BJ (cell line): ENCODE measurements at places on chromosomes 4 and X.

GRCh38 chrX:153443476-153444332 is 2.2 kb downstream of the TREX2 start:
- no peak for DNase-seq

GRCh38 chr4:76585897-76586360 is 150.9 kb downstream of the SHROOM3 start:
- DNase-seq = no peak

DNA sequence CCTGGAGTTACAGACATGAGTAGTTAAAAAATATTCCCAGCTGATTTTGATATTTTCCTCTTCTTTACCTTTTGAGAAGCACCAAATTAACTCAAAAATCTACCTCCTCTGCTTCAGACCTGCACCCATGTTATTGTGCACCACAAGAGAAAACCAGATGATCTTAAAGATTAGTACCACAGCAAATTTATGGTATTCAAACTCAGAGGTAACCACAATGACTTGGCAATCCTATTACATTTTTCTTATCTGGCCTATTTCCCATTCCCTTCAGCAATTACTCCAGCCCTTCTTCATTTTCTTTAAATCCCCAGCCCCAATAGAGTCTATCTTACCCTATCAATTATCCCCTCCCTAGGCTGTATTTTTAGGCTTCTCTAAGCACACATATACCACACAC is 535.1 kb downstream of the FAT4 start:
- DNase-seq = peak; percentile 53

DNA sequence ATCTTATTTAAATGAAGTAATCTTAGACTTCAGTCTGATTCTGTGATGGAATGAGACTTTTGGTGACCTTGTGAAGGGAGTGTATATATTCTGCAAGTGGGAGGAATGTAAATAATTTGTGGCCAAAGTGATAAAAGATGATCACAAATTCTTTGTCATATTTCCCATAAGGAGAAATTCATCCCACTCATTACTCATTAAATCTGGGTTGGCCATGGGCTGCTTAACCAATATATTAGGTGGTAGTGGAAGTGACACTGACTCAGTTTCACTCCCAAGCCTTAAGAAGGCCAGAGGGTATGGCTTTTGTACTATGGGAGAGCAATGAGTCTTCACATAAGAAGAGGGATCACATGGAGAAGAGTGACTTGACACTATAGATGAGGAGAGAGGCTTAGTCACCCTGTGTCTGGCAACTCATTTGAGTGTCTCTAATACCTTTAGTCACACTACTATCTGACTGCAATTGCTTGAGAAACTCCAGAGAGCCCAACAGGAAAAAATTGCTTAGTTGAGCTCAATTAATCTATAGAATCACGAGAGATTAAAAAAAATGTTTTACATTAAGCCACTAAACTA is 408.2 kb upstream of the PITX2 start:
- DNase-seq = no peak

GRCh38 chr4:106495476-106495875 is 126.9 kb upstream of the GIMD1 start:
- DNase-seq = peak; percentile 73

- no peak for DNase-seq
Measured at GRCh38 chrX:113514906-113515305, 674.3 kb upstream of the AMOT start.

DNA sequence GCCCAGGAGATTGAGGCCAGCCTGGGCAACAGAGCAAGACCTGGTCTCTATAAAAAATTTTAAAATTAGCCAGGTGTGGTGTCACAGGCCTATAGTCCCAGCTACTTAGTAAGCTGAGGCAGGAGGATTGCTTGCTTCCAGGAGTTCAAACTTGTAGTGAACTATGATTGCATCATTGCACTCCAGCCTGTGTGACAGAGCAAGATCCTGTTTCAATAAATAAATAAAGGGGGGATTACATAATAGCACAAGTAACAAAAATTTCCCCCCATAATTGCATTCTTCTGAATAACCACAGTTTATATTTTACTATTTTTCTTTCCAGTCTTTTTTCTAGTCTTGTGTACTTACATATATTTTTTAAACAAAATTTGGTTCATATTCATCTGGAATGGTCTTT is 135.6 kb downstream of the CHIC2 start:
- no peak for DNase-seq

GRCh38 chr4:174352061-174352819 is 68.5 kb downstream of the CEP44 start:
- no peak for DNase-seq

DNA sequence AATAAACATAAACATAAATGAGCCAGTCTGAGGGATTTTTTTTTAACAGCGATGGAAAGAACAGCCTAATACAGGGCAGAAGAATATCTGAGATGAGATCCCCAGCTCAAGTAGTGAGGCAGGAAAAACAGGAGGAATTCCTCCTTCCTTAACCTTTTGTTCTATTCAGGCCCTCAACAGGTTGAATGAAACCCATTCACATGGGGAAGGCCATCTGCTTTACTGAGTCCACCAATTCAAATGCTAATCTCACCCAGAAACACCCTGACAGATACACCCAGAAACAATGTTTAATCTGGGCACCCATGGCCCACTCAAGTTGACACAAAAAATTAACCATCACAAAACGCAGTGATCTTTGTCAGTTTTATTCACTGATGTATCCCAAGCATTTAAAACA is 45.5 kb downstream of the SMIM31 start:
- DNase-seq = no peak

- no peak for DNase-seq
Measured at GRCh38 chr4:183411291-183411861, 33.1 kb upstream of the CDKN2AIP start.

DNA sequence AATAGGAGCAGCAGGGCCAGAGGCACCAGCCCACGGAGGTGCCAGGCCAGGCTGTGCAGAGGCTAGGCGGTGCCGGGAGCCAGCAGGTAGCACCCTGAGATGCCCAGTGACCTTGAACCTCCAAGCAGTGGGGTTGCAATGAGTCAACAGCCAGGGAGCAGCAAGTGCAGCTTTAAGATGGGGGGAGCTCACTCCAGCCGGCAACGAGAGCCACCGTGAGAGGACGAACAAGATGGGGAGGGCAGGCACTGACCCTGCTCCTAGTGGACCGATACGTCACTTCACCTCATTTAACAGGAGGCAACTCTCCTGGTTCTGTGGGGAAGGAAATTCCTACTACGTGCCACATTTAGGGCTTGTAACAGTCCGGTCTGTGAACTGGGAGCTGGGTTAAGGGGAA is 4.8 kb downstream of the LETM1 start:
- no peak for DNase-seq

DNA sequence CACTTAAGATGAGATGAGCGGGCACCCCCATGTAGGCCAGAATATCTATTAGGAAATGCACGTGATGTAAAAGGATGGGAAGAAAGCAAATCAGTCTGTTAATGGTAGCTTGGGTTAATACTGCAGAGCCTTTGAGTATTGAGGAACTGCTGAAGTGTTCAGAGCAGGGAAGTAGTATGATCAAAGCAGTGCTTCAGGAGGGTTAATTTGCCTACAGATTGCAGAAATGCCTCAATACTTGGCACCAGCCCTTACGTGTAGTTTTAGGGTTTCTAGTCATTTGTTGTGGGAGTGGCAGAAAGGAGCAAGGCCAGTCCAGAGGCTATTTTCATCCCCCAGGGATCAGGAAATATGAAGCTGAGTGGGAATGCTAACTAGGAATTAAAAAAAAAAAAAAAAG is 19.7 kb downstream of the ZFX start:
- DNase-seq = no peak

DNA sequence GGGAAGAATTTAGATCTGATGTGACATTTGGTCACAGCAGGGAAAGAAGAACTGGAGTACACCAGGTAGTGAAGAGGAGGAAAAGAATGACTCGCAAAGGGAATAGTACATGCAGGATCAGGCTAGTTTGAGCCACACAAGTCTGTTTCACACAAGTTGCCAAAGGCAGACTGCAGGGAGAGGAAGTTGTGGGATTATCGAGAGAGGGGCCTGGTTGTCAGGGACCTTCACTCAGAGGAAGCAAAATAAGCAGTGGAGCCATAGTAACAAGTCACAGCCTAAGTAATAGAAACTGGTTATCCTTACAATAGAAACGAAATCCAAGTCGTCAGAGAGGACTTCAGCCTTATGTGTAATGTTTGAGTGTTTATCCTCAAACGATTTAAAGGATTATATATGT is 316.7 kb upstream of the HTR2C start:
- no peak for DNase-seq

DNA sequence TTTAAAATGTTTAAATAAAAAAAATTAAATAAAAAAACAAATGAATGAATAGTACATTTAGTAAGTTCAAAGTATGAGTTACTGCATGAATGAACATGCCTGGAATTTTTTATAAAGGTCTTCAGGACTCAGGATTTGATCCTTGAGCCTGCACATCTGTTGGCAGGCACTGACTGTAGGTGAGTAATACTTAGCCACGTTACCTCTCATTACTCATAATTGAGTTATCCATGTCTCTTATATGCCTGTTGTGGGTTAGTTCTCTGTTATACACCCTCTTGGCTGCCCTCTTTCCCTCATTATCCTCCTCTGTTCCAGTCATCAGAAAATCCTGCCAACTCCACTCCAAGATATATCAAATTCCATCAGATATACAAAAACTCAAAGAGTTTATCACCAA is 276.0 kb downstream of the FBXW7 start:
- no peak for DNase-seq

DNA sequence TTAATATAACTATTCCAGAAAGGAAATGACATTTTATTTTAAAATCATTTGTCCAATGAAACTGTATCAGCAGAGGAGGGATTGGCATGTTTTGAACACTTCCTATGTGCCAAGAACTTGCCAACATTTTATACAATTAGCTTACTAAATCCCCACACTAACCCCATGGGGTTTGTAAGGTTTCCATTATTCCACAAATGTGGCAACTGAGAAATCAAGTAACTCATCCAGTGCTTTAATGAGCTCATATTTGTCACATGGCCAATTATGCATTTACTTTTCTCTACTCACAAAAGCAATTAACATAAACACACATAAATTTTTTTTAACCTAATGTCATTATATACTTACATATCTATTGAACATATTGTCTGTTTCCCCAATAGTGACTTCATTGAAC is 37.3 kb downstream of the MANBA start:
- DNase-seq = no peak

DNA sequence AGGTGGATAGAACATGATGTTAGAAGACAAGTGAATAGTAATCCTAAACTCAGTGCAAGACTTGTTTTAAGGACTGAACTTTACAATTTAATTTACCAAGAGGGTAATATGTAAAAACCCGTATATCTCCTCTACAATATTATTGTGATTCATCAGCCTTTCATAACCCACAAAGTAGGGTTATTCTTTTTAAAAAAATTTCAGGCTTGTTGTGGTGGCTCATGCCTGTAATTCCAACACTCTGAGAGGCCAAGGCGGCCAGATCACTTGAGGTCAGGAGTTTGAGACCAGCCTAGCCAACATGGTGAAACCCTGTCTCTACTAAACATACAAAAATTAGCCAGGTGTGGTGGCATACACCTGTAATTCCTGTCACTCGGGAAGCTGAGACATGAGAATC is 7.2 kb downstream of the IBSP start:
- no peak for DNase-seq

GRCh38 chrX:38881727-38882126 is 80.5 kb downstream of the MID1IP1 start:
- no peak for DNase-seq

DNA sequence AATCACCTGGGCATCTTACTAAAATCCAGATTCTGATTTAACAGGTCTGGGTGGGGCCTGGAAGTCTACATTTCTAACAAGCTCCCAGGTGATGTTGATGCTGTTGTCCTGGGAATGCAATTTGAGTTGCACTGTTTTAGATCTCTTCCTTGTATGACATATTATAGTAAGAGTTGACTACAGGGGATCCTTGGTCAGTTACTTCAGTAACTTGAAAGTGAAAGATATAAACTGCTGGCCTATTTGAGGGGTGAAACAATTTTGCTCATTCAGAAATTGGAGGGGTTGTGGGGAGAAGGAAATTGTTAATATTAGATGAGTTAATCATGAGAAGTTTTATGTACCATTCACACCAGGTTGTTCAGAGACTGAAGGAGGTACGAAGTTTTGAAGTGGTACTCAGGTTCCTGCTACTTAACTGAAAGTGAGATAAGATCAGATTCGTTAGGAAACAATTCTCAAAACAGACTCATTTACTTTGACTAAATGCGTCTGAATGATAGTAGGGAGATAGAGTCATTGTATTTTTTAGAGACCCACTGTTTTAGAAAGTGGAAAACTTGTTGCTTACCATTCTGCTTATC is 12.5 kb downstream of the SH2D1A start:
- DNase-seq = no peak

DNA sequence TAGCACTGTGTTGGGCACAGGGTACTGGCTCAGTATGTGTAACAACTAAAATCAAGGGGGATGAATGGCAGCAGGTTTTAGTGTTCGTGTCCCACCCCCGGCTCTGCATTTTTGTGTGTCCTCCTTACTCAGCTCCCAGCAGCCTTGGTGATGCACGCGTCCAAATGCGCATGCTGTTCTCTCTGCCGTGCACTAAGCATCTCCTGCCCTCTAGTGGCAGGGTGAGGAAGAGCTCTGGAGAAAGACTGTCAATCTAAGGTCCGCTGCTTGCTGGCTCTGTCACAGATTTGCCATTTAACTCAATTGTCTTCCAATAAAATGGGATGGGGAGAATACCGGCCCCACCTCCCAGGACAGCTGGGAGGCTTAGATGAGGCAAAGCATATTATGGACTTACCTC is 61.4 kb downstream of the WFS1 start:
- DNase-seq = no peak

DNA sequence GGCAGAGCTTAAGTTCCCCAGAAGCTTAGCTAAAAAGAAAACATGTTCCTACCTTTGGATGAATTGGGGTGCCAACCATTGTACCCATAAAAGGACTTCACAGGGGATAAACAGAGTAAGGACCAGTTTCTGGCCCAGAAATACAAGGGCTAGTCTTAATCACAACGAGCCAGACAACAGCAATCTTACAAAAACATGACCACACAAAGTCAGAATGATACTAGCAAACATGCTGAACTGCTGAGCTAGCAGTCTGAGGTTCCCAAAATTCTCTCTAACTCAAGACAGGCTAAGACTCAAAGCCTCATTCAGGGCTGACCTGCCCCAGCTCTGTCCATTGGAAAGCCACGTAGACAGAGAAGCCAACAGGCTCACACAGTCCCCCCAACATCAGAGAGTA is 40.3 kb downstream of the ATP11C start:
- no peak for DNase-seq

- no peak for DNase-seq
Measured at GRCh38 chr4:143667461-143667860, 33.0 kb downstream of the FREM3 start.

DNA sequence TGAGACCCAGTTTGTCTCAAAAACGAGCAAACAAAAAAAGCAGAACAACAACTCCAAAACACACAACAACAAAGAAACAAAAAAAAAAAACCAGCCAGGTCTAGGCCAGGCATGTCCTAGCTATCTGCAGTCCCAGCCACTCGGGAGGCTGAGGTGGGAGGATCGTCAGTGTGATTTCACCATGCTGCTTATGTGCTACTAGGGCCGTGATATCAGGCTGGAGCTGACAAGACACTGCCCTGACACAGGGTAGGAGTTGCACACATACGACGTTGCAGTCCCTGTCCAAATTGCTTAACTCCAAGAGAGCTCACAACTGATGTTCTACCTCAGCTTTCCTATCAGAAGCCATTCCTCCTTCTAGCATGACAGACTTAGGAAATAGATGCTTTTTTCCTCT is 204.9 kb downstream of the AASDH start:
- DNase-seq = no peak
